ENCODE measurements at places on chromosomes 5 and 9.

DNA sequence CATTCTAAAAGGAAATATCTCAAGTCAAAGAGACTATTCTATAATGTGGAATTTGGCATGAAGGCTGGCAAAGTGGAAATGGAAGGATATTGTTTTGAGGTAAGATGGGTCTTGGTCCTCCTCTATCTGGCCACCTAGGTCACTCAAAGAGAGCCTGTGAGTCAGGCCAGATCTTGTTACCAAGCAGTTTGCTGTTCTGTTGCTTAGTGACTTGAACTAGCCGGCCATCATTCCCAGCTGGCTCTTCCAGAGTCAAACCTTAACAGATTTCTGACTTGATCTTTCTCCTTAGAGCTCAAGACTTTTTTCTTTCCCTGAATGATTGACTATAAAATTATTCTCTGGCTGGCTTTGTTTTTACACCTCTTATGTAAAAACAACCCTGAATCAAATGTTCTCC lies 136.1 kb downstream of the PDE4D start:
- no peak for DNase-seq

DNA sequence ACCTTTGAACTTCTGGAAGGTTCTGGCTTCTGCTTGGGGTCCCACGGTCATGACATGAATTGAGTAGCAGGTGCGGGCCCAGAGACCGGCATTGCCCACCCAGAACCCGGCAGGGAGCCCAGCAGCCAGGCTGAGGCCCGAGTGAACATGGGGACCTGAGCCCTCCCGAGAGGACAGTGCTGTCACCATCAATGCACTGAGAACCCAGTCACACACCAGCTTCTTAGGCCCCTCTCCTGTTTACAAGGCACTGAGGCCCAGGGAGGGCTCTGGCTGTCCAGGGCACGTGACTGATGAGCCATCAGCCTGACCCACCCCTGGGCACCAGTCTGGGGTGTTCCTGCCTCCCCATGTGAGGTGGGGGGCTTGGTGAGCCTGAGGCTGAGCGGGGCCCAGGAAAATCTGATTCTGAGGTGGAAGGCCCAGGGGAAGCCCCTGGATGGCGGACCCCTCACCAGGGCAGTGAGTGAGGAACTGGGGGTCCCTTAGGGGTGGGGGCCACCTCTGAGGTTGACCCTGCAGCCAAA lies 60.3 kb upstream of the RNU6ATAC start:
- no peak for DNase-seq

DNA sequence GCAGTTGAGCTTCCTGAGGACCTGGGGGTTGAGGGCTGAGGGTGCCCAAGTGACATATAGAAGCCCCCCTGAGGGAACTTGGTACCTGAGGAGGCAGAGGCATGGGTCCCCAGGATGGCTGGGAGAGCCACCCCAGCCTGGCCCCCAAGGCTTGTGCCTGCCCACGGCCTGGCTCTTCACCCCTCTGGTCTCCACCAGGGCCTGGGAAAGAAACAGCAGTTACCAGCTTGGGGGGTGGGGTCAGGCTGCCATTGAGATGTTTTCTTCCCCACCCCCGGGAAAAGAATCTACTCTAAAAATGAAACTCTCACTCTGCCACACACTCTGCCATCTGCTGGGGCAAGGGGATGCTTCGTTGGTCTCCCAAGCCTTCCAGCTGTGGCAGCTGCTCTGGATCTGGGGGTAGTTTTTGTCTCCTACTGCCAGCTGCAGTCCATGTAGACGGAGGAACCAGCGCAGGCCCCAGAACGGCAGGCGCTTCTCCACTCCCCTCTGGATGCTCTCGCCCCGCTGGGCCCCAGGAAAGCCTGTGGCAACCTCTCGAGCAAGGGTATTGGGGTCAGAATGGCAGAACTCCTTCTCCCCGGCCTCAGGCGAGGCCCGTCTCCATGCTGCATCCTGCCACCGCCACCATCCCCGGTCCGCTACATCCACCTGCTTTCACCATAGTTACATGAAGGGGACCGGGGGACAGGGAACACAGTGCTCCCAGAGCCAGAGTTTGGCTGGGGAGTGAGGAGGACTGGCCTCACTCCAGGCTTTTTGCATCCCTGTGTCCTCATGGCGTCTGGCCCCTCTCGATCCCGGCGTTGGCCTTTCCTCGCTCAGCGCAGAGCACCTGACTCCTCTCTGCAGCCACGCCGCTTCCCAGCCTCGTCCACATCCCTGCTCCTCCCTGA lies 123.5 kb downstream of the DAB2IP start:
- DNase-seq = no peak

- no peak for DNase-seq
Measured at GRCh38 chr5:129748913-129749880, 1.3 kb downstream of the MINAR2 start.

DNA sequence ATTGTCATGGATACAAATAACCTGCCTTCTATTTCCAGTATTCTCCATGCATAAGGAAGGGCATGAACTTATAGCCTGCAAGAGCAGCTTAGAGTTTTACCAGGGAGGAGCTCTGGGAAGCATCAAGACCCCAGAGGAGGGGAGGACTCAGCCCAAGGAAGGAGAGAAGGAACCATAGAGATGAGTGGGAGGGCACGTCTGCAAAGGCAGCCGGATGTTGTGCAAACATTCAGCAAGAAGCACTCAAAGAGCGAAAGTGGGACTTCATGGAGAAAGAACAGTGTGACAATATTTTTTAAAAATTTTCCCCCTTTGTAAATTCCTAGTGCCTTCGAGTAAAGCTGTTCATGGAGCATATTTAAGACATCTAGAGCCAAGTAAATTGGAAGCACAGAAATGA lies 270.1 kb upstream of the PTGER4 start:
- DNase-seq = no peak

DNA sequence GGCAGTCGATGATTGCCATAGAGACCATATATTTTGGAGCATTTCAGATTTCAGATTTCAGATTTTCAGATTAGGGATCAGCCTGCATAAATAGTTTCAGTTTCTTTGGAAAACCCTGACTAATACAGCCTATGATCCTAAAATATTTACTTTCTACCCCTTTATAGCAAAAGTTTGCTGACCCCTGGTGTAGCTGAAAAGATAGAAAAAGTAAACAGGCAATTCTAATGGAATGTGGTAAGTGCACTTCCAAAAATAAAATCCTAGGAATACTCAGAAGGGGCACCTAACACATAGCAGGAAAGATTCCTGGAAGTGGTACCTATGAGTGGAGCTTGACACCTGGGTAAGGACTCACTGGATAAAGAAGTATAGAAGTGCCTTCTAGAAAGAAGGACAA lies 34.5 kb downstream of the BAAT start:
- DNase-seq = no peak

DNA sequence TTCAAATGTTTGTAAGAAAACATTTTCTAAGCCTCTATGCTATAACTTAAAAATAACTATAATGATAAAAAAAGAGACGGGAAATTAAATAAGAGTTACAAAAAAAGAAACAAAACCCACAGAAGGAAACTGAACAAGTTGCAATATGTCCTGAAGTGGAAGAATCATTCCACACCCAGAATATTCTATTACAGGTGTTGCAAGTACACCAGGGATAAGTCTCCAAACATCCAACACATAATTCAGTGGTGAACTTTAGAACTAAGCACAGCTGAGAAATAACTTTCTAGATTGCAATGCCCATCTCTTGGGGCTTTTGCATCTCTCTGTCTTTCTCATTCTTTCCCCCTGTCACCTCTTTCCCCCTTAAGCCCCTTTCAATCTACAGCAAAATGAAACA lies 325.2 kb downstream of the BRINP1 start:
- DNase-seq = no peak

DNA sequence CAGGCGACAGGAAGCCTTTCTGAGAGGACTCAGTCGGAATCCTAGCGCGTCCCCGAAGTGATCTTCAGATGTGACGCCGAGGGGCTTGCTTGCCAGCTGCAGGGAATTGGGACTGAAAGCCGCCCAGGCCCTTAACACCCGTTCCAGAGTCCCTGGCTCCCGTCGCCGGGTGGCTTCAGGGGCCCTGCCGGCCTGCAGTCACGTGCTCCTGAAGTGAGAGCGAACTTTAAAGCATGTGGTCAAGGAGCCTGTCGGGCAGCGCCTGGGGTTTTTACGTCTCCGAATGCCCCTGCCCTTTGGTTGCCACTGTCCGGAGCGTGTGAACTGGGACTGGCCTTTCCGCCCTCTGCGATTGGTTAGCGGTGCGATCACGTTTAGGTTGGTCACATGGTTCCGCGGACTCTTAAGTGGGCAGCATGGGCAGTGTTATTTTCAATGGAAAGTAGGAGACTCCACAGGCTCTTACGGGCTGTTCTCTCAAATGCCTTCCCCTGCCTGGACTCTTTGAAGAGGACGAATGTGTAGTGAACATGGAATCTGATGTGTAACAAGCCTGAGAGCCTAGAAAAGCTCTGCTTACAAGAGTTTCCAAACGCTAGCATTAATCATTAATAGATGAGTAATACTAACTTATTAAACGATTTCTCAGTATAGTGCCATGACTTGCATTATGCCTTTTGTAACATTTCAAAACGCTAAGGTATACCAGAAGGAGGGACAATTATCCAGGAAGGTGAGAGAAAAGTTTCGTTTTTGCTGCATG lies 1.9 kb downstream of the VLDLR start:
- DNase-seq = no peak

DNA sequence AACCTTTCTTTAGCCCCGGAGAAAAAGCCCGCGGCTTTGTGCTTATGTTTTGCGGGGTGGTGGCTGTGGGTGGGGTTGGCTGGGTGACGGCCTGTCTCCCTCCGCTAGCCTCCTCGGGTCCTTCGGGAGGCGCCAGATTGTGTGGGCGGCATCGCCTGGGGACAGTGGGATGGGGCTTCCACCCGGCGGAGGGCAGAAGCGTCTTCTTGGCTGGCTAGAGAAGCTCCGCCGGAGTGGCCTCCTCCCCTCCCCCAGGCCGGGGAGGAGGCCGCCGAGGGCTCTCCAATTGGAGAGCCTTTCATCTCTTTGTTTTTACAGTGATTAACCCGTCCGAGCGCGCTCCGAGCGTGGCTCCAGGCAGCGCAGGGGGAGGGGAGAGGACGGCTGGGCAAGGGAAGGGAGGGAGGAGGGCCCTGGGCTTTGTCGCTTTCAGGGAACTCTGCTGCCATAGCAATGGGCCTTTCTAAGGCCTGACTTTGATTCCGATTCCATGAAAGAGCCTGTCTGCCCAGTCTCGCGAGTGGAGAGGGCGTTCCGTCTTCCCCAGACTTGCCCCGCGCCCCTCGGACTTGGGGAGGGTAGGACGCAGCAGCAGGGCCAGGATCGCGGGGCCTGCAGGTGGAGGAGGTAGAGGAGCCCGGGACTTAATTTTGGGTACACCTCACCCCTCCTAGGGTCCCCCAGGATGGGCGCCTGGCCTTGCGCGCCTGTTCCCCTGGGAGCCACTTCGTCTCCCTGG lies 36.7 kb upstream of the TIFAB start:
- no peak for DNase-seq

DNA sequence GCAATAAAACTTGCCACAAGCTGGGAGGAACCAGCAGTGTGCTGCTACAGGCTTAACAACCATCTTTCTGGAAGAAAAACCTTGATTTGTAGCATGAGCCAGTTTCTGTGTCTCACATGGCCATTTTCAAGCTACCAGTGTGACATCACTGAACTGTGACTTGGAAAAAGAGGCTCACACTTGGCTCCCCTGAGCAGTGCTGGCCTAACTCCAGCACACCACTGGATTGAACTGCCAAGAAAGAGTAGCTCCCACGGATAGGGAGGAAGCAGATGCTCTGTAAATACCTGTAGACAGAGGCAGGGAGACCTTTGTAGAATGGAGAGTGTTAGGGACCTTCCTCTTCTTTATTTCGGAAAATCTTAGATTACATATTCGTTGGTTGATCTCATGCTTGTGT lies 197.9 kb downstream of the SH3GL2 start:
- DNase-seq = no peak
